CD4-positive, alpha-beta T cell treated with Interleukin-4 for 1 hour (primary cell): ENCODE measurements at places on chromosomes 6 and 20.

DNA sequence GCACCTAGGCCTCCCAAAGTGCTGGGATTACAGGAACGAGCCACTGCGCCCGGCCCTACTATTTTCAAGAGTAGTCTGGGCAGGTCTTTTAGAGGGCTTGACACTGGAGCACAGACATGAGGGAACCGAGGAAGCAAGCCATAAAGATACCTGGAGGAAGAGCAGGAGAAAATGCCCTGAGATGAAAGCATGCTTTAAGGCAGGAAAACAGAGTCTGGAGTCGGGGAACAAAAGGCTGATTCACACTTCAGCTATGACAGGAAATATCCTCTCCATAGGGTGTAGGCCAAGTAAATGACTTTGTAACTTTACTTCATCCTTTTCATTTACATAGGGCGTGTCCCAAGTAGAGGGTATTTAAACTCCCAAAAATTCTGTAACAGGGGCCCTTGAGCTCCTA lies 4.3 kb upstream of the SERINC3 start:
- no peak for DNase-seq

DNA sequence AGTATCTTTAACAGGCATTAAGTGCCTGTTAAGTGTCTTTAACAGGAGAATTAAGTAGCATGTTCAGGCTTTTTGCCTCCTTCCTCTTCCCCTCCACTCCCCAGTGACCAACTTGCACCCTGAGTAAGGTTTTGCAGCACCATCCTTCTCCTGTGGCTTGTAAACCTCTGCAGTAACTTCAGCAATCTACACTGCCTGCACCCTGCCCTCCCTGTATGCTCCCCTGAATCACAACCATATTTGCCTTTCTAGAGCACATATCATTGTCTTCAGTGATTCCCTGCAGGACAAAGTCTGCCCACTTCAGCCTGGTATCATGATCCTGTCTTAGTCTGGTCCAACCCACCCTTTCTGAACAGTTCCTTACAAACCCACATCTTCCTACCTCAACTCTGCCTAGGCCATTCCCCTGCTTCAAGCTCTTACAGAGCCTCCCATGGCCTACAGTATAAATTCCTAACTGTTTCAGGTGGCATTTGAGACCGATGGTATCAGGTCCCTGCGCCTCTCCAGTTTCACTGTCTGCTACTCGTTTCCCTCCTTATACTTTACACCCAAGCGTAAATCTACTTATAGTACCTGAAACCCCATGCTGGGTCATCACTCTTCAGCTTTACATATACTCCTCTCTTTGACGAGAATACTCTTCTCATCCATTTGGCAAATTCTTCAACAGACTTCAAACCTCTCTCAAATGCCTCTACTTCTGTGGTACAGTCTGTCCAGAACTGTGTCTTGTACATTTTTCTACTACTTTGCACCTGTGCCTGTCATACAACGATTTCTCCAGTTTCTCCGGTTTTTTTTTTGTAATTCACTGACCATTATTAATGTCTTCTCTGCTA lies 69.8 kb downstream of the ZHX3 start:
- no peak for DNase-seq

GRCh38 chr6:105606831-105607463 lies 204.1 kb upstream of the PREP start:
- no peak for DNase-seq

DNA sequence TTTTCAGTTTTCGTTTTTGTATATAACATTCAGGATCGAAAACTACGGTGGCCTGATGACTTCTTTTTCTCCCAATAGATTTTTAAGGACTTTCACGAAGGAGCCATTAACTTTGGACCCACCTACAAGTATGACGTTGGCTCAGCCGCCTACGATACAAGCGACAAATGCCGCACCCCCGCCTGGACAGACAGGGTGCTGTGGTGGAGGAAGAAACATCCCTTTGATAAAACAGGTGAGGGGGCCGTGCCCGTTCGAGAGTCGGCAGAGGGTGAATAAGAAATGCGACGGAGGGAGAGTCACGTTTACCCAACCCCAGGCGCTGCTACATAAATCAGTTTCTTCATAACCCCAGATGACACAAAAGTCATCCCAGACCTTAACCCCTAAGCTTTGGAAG lies 91.5 kb downstream of the SERAC1 start:
- DNase-seq = no peak

GRCh38 chr6:43878823-43879495 lies 108.9 kb downstream of the VEGFA start:
- DNase-seq = no peak

- DNase-seq = no peak
Measured at GRCh38 chr6:143180826-143181225, 120.1 kb downstream of the AIG1 start.

- DNase-seq = no peak
Measured at GRCh38 chr20:7232796-7233195, 465.3 kb downstream of the BMP2 start.

GRCh38 chr6:43075670-43076463 lies at the start of gene PTK7:
PTK7 (plus strand) TSS chr6:43076314; CDS start chr6:43076489, 175 bp downstream.
- no peak for DNase-seq

GRCh38 chr6:166996406-166996805 lies 2.8 kb upstream of the CEP43 start:
- no peak for DNase-seq

GRCh38 chr6:68240726-68241125 lies 394.4 kb upstream of the ADGRB3 start:
- no peak for DNase-seq

- DNase-seq = no peak
Measured at GRCh38 chr6:149933461-149933860, 8.4 kb upstream of the ULBP2 start.

- DNase-seq = no peak
Measured at GRCh38 chr6:134684423-134684795, 265.5 kb downstream of the ALDH8A1 start.

GRCh38 chr20:48017992-48018391 lies 232.7 kb upstream of the SULF2 start:
- no peak for DNase-seq

GRCh38 chr6:44024574-44025219 lies 102.6 kb downstream of the MRPL14 start:
- no peak for DNase-seq

GRCh38 chr6:119584088-119584487 lies 234.5 kb upstream of the MAN1A1 start:
- DNase-seq = no peak

DNA sequence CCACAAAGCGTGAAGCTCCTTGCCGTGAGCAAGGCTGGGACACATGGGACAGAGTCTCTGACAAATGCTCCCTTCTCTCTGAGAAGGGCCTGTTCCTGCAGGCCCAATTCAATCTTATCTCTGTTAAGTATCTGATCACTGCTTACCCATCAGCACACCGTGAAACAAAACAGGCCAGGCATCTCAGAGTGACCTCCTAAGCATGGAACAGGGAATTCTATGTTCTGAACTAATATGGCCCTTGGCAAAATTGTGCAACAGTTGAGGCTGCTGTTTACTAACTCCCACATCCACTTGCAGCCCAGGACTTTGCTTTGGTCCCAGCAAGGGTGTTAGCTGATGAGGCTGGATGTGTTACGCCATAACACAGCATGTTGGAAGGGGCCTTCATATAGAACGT lies 79.2 kb downstream of the GCLC start:
- DNase-seq = no peak

- DNase-seq = no peak
Measured at GRCh38 chr6:156029286-156029985, 573.8 kb upstream of the NOX3 start.

DNA sequence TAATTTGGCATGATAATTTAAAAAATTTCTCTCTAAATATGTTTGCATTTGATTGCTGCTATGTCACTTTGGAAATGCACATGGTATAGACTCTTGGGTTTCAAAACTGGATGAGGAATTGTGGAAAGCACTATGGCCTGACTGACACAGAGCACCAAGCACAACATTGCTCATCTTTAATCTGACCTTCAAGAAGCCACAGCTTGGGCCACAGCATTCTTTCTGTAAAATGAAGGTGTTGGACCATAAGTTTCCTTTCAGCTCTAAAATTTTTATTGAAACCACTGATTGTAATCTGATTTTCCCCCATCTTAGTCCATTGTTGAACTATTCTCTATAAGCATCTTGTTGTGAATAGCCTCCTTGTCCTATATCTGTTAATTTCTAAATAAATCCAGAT lies 41.0 kb downstream of the QKI start:
- DNase-seq = no peak

GRCh38 chr6:82073484-82073883 lies 174.1 kb downstream of the IBTK start:
- DNase-seq = no peak

- DNase-seq = peak; percentile 83
Measured at GRCh38 chr6:35601331-35602132, 87.2 kb downstream of the FKBP5 start.

DNA sequence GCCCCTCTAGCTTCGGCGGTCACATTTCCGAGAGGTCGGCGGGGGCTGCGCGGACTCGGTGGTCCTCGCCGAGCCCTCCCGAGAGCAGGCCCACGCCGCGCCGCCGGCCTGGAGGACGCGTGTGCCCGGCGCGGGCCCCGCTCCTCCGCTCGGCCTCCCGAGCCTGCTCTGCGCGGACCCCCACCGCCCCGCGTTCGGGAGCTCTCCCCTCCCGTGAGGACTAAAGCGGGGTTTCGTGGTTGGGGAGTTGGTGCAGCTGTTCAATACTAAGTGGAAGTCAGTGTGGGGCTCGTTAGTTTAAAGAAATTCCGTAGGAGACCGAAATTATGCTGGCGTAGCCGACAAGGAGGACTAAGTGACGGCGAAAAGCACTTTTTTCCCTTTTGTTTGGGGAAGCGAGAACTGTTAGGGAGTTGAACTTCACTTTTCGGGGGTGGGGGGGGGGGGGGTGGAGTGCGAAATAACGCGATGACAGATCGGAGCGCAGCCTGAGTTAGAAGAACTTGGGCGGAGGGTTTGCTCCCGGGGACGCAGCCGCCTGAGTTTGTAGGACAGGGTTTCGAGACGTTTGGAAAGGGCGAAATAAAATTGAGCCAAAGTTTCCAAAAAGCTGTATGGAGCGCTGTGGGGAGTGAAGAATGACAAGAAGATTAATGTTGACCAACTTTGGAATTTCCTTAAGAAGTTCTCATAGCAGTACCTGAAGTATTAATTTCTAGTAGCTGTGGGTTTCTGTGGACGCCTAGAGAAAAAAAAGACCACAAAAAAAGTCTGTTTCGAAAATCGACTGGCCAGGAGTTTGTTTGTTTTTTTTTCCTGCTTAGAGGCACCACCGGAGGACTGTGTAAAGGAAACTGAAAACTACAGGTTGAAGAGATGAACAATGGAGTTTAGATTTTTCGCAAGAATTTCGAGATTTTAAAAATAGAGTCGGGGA lies 1.4 kb downstream of the QKI start:
- DNase-seq = peak; percentile 52

DNA sequence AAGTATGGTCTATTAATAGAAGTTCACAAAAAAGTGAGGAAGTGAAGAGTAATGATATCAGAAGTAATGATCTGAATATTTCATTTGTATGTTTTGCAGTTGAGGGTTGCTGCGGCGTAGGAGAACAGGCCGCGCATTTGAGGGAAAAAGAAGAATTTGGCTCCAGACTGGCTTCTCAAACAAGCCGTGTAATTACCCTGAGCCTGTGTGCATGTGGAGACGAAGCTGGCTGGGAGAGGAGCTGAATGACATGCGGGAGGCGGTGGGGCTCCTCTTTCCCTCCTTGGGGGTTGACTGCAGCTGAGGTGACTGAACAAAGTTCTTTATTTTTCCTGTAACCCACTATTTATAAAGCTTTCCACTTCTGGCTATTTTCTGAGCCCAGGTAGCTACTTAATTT lies 115.5 kb upstream of the AFDN start:
- DNase-seq = no peak

DNA sequence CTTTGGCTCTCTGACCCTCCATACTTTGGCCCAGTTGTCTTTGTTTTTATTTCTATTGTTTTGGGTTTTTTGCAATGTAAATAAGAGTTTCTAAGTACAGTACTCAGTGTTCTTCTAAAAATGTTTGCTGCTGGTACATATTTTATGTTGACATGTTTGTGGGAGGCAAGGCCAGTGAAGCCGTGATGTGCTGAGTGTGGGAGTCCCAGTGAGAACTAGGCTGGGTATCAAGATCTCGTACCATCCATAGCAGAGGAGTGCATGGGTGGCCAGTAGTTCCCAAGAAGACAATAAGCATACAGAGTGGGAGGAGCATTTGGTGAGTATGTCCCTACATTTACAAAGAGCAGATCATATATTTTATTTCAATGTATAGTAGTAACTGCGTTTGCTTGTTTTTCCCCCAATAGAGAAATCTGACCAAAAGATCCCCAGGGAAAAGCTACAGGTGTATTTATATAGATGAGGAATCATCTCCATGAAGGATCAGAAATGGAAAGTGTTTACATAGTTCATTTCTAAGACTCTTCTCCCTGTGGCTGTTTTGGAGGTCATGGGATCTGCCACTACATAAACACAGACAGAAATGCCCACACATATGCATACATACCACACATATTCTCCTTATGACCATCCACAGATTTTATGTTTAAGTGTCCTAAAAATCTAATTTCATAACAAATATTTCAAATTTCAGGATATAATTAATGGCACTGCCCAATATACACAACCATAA lies 285.9 kb downstream of the ALDH8A1 start:
- DNase-seq = no peak

GRCh38 chr6:134628154-134628553 lies 310.2 kb upstream of the SGK1 start:
- DNase-seq = no peak

DNA sequence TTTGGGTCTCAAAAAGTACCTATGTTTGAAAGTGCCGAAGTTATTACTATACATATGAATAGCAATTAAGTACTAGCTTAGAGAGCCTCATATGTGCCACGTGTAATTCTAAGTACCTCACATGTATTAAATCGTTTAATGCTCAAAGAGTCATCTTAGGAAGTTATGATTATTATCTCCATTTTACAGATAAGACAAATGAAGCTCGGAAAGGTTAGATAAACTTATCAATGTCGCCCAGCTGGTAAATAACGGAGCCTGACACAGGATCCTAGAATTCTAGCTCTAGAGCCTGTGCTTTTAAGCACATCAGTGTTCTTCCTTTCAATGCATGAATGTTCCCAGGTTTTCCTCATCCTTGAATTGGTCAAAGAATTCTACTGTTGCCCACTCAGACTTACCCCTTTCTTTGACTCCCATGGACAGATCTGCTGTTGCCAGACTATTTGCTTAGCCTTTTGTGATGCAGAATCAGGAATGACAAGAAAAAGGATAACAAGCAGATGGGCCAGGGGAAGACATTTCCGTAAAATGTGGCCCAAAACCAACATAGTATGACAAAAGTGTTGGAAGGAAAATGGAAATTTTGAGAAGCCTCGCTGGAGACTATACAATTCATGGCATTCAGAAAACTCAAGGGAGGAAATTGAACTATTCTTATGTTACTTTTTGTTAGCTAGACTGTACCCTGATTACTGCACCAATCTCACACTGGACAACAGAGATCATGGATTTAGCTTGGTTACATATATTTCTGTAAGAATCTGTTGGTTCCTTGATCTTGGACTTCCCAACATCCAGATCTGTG lies 237.1 kb upstream of the CITED2 start:
- DNase-seq = no peak

- DNase-seq = no peak
Measured at GRCh38 chr6:10404799-10405512, 9.9 kb downstream of the TFAP2A start.

DNA sequence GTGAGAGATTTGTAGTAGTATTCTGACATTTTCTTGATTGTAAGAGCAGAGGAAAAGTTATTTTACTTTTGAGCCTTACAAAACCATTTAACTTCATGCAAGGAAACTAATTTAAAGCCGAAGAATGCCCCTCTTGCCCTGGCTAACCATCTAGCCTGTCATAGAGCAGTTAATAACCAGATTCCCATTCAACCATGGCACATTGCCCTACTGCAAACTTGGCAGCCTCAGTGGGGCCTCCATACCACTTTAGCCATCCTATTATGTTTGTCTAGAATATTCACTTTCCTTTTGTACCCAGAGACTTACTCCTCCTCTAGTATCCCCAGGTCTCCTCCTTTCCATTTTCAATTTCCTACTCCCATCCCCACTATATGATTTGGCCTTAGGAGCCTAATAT lies 230.9 kb downstream of the TBC1D7 start:
- no peak for DNase-seq
